ENCODE measurements at places on chromosomes 1 and 21. TPM values are rescaled to one million over a fixed set of nuclear protein-coding genes. Genes with fewer than 3 reads are reported as not detected.

GRCh38 chr1:247337250-247337746, 5.6 kb upstream of the ZNF496 start:
- no peak for DNase-seq

- no peak for DNase-seq
Observed at GRCh38 chr21:15000081-15000480, 64.7 kb downstream of the NRIP1 start.

DNA sequence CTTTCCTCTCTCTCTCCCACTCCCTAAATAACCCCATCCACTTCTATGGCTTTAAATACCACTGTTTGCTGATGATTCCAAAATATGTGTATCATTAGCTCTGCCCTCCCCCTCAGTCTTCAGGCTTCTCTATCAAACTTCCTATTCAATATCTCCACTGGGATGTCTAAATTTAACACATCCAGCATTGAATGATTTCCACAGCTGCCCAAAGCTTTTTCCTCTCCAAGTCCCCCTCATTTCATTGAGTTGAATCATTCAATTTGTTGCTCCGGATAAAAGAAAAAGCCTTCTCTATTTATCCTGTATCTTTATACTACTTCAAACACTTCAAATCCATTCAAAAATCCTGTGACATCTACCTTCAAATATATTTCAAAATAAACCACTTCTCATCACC, 225.0 kb downstream of the SEC16B start:
- DNase-seq = no peak

DNA sequence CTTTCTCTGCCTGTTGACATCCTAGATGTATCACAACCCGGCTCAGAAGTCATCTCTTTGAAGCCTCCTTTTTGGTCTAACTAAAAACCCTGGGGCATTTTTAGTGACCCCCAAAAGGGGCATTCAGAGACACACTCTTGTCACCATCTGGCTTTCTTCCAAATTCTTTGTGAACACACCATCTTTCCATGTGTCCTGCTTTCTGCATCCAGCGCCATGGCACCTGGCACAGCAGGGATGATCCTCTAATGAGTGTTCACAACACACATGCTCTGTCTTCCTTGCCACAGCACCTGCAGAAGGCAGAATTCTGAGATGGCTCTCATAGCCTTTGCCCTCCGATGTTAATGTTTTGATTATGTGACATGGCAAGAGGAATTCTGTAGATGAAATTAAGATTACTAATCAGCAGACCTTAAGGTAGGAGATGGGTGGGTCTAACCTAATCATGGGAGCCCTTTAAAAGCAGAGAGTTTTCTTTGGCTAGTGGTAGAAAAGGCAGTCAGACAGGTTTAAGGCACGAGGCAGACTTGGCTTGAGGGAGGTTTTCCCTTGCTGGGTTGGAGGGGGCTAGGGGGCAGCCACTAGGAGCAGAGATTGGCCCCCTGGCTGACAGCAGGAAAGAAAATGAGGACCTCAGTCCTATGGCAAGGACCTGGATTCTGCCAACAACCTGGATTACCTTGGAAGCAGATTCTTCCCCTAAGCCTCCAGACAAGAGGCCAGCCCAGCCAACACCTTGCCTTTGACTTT, 4.9 kb upstream of the TMEM61 start:
- DNase-seq = no peak

DNA sequence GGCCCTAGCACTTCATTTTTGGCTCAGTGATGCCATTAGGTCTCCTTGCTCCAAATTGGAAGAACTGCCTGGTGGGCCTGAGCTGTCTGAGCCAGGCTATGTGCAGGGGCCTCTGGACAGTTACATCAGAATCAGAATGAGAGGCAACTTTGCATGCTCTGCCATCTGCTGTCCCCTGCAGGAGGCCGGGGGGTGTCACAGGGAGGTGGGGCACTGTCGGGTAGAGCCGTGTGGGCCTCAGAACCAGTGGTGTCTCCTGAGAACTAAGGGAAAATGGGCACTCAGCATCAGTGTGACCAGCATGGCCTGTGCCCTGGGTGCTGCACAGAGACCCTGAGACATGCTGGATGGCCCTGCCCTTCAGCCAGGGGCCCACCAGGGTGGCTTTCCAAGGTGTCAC, 47.0 kb upstream of the COL6A1 start:
- no peak for DNase-seq

GRCh38 chr1:51644533-51645197, 27.8 kb downstream of the OSBPL9 start:
- no peak for DNase-seq

GRCh38 chr21:40176724-40177123, 309.5 kb downstream of the PCP4 start:
- DNase-seq = no peak

DNA sequence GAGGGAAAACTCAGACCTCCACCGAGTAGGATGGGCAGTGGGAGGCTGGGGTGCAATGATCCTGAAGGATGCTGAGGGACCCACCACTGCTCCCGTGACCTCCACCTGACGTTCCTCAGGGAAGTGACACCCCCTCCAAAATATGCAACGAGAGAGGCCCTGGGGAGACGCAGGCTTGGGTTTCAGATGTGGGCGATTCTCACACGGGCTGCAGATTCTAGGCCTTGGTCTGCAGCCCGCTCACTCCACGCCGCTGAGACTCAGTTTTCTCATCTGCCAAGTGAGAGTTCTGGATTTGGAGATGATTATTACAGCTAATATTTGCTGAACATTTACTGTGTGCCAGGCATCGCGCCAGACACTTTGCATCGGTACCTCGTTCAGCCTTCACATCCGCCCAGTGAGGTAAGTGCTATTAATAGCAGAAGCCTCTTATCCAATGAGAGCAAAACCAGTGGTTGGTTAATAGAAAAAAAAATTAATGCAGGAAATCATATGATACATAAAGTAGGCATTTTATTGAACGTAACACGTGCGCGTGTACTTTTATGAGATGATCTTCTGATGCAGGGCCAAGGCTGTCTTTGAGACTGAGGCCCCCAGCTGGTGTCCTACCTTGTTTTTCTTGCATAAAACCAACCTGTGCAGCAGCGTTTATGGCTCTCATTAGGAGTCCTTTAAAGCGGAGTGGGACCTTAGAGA, 102.0 kb upstream of the RUNX3 start:
- peak; percentile 57 for DNase-seq

DNA sequence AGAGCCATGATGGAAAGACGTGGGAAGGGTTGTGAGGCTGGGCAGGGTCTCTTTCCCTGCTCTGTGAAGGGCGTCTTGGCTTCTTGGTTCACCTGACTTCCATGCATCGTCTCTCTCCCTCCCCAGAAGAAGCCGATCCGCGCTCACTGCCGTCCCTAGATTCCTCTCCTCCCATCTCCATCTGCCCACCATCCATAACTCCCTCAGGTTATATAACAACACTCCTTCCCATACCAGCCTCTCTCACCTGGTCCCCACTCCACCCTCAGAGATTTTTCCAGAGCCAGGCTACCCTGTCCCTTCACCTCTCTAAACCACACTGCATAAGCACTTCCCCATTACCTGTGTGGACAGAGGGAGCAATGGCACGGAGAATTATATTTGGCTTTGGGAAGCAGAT, 6.0 kb downstream of the KCND3 start:
- no peak for DNase-seq

- no peak for DNase-seq
Observed at GRCh38 chr1:20469406-20470076, 16.5 kb downstream of the CAMK2N1 start.

GRCh38 chr1:169110236-169110635, 3.7 kb downstream of the ATP1B1 start:
- no peak for DNase-seq

DNA sequence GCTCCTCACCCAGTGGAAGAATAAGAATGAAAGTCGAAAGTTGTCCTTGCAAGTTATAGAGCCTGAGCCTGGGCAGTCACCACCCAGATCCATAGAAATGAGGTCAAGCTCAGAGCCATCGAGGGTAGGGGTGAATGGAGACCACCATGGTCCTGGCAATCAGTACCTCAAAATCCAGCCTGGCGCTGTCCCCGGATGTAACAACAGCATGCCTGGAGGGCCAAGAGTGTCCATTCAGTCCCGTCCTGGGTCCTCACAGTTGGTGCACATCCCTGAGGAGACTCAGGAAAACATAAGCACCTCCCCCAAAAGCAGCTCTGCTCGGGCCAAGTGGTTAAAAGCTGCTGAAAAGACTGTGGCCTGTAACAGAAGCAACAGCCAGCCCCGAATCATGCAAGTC, 41.8 kb downstream of the PLPPR4 start:
- DNase-seq = no peak

GRCh38 chr1:233005156-233005555, 54.7 kb downstream of the NTPCR start:
- no peak for DNase-seq

GRCh38 chr1:232334811-232335210, 295.1 kb downstream of the SIPA1L2 start:
- no peak for DNase-seq

GRCh38 chr1:159916242-159917051, 8.9 kb downstream of the TAGLN2 start:
- DNase-seq = no peak

DNA sequence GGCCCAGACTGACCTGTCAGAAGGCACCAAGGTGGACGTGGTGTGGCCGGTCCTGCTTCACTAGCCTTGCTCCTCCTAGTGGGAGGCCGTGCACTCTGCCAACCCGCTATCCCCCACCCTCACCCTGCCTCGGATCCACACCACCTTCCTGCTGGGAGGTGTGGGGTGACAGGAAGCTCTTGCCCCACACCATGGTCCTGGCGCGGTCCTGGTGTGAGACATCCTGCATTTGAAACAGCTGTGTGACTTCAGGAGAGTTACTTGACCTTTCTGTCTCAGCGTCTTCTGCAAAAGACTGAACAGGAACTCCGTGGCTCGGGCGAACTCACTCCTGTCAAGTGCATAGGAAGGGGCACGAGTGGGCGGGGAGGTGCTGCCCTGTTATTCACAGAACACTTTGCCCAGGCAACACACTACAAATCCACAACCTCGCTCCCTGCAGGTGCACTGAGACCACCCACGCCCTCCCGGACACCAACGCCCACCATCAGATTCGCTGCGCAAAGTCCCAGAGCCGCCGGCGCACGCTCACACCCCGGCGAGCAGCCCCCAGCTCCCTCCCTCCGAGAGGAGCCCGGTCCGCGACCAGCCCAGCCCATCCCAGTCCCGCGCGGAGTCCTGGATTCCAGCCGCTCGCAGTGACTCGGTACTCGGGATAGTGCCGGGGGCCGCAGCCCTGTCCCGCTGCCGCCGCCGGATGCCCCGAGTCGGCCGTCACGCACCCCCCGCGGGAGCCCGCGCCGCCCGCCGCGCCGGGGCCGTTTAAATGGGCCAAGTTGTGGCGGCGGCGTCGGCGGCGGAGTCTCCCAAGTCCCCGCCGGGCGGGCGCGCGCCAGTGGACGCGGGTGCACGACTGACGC, at the start of gene SAMD11:
Gene SAMD11, plus strand, starts transcription at position 793 of the 860 bp plus-strand sequence. CDS start 509 bp downstream, outside the sequence.
- DNase-seq = peak; percentile 84

DNA sequence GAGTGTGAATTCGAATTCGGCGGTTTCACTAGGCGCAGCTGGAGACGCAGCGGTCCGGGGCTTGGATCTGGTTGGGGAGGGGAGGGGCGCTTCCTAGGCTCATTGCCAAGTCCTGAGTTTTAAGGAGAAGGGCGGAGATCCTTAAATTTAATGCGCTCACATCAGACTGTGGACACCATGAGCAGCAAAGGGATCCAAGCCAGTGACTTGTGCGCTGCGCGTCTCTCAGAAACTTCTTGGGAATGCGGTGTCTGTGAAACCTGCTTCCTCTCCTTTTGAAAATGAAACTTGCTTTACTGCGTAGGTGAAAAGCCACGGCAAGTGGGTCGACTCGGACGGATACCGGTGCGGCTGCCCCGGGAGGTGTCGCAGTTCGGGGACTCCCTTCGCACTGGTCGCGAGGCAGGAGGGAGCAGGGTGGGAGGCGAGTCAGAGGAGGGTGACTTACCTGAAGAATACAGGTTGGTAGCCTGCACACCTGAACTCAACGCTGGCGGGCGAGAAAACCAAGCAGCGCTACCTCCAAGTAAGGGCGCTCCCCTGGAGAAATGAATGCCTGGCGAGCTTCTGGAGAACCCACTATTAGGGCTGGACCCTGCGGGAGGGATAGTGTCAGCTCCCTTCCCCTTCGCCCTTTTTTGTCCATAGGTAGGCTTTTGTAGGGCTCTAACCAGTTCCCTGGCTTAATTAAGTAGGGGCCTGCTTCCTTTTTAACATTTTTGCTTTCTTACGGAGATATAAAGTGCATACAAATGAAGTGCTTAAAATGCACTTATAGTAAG, 992 bp downstream of the TENT5C start:
- DNase-seq = peak; percentile 54

GRCh38 chr1:150110116-150110515, 39.6 kb upstream of the PLEKHO1 start:
- no peak for DNase-seq

GRCh38 chr1:27109103-27109822, 45.7 kb downstream of the SLC9A1 start:
- DNase-seq = no peak

DNA sequence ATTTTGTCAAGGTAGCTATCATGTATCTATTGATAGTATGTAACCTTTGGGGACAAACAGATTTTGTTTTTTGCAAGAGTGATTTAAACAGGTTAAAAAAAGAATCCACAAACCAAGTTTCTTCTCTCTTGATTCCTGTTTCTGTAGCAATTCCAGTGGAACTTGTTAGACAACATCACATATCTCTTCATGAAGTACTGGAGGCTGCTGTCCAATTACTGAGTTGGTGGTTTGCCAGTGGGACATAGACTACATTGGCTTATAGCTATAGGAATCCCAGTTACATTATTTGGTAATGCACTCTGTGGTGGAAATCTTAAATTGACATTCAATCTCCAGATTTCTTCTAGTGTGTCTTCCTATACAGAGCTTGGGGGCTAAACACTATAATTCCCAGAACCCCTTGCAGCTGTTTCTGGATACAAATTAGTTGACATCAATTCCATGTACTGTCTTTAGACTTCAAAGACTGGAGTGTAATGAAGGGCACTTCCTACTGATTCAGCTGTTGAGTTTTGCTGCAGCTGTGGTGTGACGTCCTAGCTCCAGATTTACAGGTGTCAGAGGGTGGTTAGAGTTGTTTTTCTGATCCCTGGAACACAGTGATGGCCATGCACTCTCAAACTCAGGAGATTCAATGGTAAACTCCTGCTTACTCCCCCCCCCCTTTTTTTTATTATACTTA, 29.4 kb upstream of the GCLM start:
- no peak for DNase-seq

CRYAA gene
- not detected for polyA plus RNA-seq

PTPN22 gene
- polyA plus RNA-seq = 1.1 TPM

LAPTM5 gene
- polyA plus RNA-seq = 25.3 TPM

DRAXIN gene
- polyA plus RNA-seq = 1.9 TPM

FAAH gene
- 14.9 TPM for polyA plus RNA-seq

FCGR3A gene
- polyA plus RNA-seq = 4.3 TPM

TMCC2 gene
- polyA plus RNA-seq = 16.0 TPM

CRP gene
- not detected for polyA plus RNA-seq

IFI44 gene
- polyA plus RNA-seq = 57.8 TPM

LRRC71 gene
- polyA plus RNA-seq = 0.81 TPM

DISP3 gene
- polyA plus RNA-seq = 0.42 TPM

PRAMEF27 gene
- polyA plus RNA-seq = not detected

CALML6 gene
- 1.1 TPM for polyA plus RNA-seq

RUNX3 gene
- polyA plus RNA-seq = 1.5 TPM

TCHH gene
- polyA plus RNA-seq = 0.06 TPM

PIK3CD gene
- 4.9 TPM for polyA plus RNA-seq

Data from right lung (tissue), 10 donors.